Stimulated activated CD4-positive, alpha-beta T cell treated with anti-CD3 and anti-CD28 coated beads, Interleukin-1b, Interleukin-23, amount 100 ng/mL, for 24 hours (primary cell): ENCODE measurements at places on chromosomes 12 and 14.

DNA sequence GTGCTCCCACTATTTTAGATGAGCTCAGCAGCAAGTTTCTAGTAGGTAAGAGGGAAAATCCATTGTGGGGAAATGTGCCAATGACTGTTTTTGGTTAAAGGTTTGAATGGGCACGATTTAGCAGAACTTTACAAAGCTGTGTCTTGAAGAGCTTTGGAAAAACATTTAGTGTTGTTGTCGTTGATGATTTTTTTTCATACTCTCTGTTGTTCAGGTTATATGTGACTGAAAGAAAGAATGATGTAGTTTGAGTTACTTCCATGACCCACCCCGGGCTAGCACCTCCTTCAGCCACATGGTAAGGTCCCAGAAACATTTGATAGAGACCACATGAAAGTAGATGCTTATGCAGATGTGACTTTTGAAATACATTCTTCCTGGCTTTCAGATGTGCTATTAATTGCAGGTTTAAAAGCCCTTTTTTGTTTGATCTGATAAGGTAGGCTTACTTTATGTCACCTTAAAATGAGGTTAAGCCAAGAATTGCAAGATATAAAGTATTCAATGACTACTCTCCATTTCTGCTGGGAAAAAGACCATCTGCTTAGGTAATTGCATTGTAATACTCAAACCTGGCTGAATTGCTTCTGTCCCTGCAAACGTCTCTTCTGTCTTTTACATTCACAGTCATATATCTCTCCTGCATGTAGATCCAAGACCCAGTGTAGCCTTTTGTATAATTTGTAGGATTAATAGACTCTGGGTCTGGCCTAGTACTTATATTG lies 250.6 kb downstream of the RGS6 start:
- DNase-seq = no peak

DNA sequence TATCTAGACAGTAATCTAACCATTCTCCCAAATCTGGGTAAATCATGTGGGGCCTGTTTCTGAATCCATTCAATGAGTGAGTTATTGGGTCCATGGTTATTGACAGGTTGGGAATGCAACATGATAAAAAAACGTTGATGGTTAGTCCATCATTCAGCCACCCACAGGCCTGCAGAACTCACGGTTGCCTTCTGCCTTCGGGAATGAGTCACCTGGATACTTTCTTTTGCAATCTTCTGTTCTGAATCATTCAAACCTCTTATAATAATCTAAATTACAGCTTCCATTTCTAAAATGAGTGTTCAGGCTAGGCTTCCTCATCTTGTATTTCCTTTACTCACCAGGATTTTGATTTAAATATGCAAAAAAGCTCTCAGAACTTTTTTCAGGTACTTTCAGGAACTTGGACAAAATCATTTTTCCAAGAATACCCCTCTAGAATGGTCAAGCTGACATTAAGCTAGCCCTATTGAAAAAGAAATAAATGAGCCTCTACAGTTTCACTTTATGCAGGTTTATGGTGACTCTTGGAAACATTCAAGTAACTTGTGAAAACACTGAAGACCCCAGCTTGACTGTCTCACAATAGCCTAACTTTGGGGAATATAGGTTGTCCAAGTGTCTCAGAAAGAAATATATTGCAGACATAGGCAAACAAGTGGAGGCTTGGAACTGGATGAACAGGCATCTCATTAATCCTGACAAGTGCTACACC lies 94.4 kb downstream of the KCNK10 start:
- DNase-seq = no peak

- no peak for DNase-seq
These were observed 8.2 kb downstream of the CHST11 start for GRCh38 chr12:104464899-104465298.

DNA sequence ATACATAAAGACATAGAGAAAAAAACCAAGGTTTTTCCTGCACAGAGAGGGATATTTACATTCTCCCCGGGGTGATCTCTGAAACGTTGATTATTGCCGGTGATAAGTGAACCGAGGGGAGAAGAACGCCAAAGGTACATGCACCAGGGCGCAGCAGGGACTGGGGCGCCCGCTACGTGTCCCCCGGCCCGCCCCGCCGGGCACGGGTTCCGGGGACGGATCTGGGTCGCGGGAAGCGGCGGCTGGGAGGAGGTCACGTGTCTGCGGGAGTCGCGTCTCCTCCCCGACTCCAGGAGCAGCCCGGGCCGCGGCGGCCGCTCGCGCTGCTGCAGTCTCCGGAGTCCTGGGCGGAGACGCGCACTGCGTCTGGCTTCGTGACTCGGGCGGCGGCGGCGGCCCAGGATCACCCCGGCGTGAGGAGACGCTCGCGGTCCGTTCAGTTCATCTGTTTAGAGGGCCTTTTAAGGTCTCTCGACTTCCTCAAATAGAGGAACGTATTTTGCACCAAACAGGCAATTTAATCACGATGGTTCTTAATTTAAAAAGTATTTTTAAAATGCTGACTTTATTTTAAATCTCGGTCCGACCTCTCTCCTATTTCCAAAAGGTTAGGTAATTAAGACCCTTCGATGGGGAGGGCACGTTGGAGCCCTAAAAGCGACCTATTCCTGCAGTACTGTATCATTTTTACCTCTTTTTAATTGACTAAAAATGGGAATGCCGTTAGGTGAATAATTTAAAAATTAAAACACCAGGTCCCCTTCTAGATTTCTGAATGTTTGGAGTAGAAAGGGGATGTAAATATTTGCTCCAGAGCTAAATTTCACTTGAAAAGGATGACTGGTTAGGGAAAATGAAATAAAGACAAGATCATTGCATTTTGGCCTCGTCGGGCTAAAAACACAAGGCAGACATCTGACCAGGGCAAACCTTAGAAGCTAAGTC lies 1.8 kb upstream of the BHLHE41 start:
- DNase-seq = no peak

GRCh38 chr12:116549993-116550392 lies 9.2 kb upstream of the MAP1LC3B2 start:
- no peak for DNase-seq

DNA sequence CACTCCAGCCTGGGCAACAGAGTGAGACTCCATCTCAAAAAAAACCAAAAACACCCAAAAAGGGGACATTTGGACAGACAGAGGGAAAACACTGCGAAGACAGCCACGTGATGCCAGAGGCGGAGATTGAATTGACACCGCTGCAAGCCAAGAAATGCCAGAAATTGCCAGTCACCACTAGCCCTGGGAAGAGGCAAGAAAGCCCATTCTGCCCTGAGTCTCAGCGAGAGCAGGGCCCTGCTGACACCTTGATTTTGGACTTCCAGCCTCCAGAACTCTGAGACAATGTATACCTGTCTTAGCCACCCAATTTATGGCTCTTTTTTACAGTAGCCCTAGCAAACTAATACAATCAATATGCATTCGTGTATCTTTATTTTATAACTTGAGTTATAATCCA lies 7.4 kb upstream of the IGFBP6 start:
- DNase-seq = no peak

DNA sequence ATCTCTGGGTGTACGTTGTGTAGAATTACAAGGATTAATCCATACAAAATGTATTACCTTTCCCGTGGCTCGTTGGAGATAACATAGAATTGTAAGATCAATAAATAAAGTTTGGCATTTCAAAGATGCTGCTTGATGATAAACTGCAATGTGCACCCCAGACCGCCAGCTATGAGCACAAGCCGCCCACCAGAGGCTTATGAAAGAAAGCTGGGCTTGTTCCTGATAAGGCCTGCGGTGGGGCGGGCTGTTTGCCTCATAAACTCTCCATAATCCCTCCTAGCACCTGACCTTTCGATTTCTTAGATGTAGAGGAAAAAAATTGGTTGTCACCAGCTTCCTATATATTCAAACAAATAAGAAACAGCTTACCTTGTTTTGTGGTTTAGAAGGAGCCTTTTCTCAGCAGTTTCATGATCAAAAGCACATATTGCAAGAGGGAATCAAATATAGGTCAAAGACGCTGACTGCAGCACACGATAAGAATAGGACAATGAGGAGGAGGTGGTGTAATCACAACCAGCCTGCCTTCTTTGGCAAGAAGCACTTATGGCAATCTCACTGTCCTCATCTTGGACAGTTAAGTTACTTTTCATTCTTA lies 293.6 kb downstream of the RMST start:
- DNase-seq = no peak

DNA sequence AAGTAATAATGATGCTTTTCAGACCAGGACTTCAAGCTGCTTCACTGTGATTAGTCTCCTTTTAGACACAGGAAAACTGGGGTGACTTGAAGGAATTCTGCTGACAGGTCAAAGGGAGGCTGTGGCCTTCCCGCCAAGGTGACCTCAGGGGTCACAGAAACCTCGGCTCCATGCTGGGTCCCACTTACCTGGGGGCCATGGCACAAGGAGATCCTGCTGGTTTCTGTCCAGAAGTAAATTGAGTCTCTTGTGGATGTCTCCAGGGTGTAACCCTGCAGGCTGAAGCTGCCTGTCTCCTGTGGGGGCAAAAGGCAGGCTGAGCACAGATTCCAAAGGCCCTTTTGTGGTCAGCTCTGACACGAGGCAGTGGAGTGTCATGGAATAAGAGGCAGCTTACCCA lies 138.7 kb upstream of the MED13L start:
- no peak for DNase-seq

- no peak for DNase-seq
These were observed 27.0 kb upstream of the ESRRB start for GRCh38 chr14:76348898-76349297.

DNA sequence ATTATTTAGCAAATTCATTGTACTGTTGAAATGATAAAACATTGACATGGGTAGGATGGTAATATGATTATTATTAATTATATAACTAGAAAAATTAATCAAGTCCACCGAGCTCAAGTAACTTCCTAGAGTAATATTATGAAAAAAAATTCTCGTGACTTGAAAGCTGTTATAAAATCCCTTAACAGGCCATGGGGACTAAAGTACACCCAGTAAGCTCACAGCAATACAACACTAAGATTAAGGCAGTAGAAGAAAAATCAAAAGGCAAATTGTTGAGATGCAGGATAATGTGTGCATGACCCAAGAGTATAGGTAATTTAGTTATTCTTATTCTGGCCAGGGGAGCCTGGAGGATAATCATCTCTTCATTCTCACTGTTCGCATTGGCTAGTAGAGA lies 162.6 kb upstream of the LRIG3 start:
- no peak for DNase-seq

DNA sequence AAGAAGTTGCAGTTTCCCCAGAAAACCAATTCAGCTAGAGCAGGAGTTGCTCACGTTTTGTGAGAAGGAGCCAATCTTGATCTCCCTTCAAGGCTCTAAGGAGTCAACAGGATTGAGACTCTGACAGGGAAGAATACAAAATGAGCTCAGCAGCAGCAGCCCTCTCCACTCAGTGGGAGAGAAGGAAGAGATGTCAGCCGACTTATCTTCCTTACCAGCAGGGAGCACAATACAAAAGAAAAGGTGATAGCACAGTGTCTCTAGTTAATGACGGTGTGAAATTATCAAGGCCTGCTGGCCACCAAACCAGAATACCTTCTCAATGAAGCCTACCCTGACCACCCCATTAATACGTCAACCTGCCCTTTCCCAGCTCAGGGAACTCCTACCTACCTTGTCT lies 223.6 kb upstream of the TMPO start:
- DNase-seq = no peak

DNA sequence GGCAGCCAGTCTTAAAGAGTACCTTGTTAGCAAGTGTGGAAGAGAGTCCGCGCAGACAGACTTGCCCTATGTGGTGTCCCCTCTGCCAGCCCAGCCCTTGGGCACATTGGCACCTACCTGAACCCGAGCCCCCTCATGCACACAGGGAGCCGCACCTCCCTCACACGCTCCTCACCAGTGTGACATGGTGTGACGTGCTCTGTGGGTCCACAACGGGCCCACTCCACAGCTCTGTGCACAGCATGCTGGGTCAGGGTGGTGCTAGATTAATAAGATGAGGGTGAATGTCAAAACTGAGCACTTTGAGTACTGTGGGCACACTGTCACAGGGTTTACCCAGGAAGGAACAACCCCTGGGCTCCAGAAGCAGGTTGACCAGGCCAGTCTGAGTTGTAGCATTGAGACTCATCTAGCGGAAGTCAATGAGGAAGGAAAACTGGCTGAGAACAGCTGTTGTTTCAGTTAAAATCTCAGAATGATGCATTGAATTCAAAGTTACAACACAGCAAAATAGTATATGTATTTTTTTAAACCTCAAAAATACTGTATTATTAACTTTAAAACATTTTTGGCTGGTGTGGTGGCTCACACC lies 53.4 kb upstream of the AMN start:
- DNase-seq = no peak

DNA sequence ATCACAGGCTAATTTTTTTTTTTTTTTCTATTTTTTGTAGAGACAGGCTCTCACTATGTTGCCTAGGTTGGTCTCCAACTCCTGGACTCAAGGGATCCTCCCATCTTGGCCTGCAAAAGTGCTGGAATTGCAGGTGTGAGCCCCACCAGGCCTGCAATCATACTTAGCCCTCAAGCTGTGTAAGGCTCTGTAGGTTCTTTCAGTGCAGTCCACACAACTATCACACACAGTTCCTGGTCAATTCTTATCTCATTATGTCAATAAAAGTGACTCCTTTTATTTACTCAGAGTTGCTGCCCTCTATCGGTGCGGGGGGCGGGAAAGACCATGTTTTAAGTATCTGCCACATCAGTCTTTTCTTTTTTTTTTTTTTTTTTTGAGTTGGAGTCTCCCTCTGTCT lies 29.0 kb downstream of the SLC2A3 start:
- DNase-seq = no peak

DNA sequence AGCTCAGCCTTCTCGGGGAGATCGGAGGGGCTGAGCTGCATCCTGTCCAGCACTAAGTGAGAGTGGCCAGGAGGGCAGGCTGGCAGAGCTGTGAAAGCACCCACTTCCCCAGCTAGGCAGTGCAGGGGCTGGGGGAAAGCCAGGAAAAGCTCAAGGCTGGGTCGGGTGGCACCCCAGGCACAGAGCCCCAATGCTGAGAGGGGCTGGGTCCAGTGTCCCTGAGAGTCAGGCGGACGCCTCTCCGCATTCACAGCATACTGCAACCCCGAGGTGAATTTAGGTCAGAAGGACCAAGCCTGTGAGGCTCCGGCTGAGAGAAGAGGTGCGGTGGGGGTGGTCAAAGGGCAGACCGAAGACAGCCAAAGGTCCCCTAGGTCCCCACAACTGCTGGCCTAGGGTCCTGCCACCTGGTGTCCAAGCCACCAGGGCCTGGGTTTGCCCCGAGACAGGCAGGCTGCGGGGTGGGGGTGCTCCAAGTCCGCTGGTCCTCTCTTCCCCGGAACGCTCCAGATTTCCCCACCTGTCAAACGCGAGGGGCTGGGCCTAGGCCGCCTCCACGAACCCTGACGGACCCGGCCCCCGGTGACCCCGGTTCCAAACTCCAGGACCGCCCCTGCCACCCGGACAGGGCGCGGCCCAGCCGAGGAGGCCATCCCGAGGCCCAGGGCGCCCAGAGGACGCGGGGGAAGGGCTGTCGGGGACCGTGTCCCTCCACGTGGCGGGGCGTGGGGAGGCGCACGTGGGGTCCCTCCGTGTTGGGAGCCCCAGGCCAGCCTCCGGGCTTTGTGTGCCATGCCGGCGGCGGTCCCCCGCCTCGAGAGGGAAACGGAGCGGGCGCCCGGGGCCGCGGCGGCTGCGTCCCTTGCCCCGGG lies 527 bp downstream of the CAMKK2 start:
- no peak for DNase-seq

GRCh38 chr12:122977153-122977552 lies 2.1 kb downstream of the OGFOD2 start:
- no peak for DNase-seq

GRCh38 chr12:111405859-111406473 lies at the start of gene SH2B3:
SH2B3 (plus strand) TSS chr12:111405923; CDS start chr12:111418146, 12,223 bp downstream.
- no peak for DNase-seq
